CD4-positive, alpha-beta T cell (primary cell): ENCODE measurements at places on chromosomes 3 and 15.

GRCh38 chr15:85793641-85794597 is 806 bp downstream of the KLHL25 start:
- no peaks in the 10 kb centered on the region for H3K27me3 ChIP-seq
- peak overlapping the region; percentile 9 for H3K27ac ChIP-seq
- DNase-seq = peak; percentile 40
- no peaks in the 10 kb centered on the region for H3K36me3 ChIP-seq

DNA sequence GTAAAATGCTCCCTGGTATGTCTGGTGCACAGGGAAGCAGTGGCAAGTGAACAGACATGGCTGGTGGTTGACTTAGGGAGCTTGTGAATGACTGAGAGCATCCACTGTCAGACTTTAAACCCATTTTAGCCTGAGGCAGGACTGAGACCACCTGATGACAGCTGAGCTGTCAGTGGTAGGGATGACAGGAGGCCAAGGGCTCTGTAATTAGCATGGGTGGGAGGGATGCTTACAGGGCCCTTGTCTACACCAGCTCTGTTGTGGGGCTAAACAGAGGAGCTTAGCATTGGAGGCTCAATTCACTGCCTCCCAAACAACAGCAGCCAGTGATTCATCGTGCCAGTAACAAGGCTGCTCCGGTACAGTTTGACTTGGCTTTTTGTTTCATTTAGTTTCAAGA is 169.4 kb downstream of the CHST2 start:
- no peaks in the 10 kb centered on the region for H3K36me3 ChIP-seq
- no peaks in the 10 kb centered on the region for H3K27me3 ChIP-seq
- DNase-seq = no peak
- H3K4me3 ChIP-seq = no peak overlapping the region

DNA sequence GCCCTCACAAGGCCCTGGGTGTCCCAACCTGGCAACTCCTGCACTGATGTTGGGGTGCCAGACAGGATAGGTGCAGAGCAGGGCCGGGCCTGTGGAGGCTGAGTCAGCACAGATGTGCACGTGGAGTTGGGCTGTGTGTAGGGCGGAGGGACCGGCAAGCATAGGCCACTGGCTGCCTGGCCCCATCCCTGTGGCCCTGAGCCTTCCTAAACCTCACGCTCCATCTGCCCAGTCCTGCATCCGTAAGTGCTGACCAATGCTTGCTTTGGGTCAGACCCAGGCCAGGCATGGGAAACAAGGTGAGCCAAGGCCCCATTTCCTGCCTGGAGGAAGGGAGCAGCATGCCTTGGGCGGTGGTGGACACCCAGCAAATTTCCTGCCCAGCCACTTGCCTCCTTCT is 5.8 kb upstream of the IQSEC1 start:
- no peak overlapping the region for H3K27ac ChIP-seq
- H3K36me3 ChIP-seq = no peaks in the 10 kb centered on the region
- H3K4me3 ChIP-seq = no peak overlapping the region
- peaks cover 10% of the 10 kb centered on the region for H3K27me3 ChIP-seq
- DNase-seq = no peak
- peaks cover 3% of the 10 kb centered on the region for H3K4me1 ChIP-seq

DNA sequence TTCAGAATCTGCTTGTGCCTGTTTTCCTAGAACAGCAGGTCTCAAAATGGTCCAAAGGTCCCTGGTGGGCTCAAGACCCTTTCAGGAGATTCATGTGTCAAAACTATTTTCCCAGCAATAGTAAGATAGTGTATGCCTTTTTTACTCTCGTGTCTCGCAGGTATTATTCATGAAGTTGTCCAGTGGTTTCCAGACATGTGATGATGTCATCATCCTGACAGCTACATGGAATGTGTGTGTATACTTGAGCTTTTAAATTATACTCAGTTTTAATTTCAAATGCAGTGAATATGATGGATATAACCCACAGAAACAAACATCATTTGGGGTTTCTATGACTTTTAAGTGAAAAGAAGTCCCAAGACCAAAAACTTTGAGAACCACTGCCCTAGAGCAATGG is 288.6 kb downstream of the NTRK3 start:
- H3K36me3 ChIP-seq = no peaks in the 10 kb centered on the region
- no peak overlapping the region for H3K27ac ChIP-seq
- DNase-seq = no peak

DNA sequence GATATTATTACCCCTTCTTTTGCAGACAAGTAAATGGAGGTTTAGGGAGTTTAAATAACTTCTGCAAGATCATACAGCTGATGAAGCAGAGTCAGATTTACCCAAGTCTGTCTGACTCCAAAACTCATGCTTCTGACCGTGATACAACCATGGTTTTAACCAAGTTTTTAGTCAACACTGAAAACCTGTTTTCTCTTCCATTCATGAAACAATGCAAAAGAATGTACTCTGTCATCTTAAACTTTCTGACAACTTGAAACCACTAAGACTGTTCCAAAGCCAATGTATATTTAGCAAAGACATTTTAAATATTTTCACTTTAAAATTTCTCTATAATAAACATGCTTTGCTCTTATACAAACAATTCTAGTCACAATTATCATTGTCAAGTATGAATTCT is 77.0 kb upstream of the RBMS3 start:
- no peaks in the 10 kb centered on the region for H3K27me3 ChIP-seq
- no peak overlapping the region for H3K4me3 ChIP-seq
- H3K4me1 ChIP-seq = no peaks in the 10 kb centered on the region
- no peaks in the 10 kb centered on the region for H3K36me3 ChIP-seq
- H3K27ac ChIP-seq = no peak overlapping the region

DNA sequence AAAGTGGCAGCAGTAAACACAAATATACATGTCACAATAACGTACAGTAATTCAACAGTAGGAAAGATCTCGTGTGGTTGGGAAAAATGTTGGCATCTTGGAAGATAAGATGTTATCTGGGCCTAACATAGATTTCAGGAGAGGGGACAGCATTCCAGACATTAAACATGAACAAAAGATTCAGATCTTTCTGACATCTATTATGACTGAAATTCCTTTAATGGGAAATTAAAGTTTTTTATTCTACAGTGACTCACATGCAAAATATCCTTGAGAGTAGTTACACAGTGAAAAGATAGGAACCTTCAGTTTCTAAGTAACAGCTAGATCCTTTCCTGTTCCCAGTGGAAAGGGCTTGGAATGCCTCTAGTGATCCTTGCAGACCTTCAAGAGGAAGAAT is 9.2 kb downstream of the NDUFB5 start:
- peaks cover 18% of the 10 kb centered on the region for H3K36me3 ChIP-seq
- peaks cover 4% of the 10 kb centered on the region for H3K4me1 ChIP-seq
- no peak overlapping the region for H3K27ac ChIP-seq

- no peaks in the 10 kb centered on the region for H3K36me3 ChIP-seq
- DNase-seq = no peak
- peaks cover 14% of the 10 kb centered on the region for H3K4me1 ChIP-seq
- no peak overlapping the region for H3K27ac ChIP-seq
- H3K4me3 ChIP-seq = no peak overlapping the region
- no peaks in the 10 kb centered on the region for H3K27me3 ChIP-seq
Measured at GRCh38 chr15:66719471-66719870, 17.4 kb downstream of the SMAD6 start.

DNA sequence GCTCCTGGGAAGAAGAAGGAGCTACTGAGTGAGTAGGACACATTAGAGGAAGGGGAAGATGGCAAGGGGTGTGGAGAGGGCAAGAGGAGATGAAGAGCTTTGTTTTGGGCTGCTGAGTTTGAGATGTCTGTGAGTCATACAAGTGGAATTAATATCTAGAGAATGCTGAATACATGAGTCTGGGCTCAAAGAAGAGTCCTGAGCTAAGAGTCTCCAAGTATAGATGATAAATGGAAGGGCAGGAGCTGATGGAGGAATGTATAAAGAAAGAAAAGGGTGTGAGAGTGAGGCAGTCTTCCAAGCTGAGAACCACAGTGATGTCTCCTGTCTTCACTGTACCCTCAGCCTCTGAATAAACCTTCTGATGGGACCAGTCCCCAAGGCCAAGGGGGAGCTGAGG is 205.5 kb upstream of the MRPL3 start:
- no peak for DNase-seq
- H3K27me3 ChIP-seq = peaks cover 4% of the 10 kb centered on the region
- H3K4me3 ChIP-seq = no peak overlapping the region
- no peak overlapping the region for H3K27ac ChIP-seq

- peaks cover 38% of the 10 kb centered on the region for H3K4me1 ChIP-seq
- H3K27ac ChIP-seq = peak overlapping the region; percentile 38
- DNase-seq = no peak
- no peaks in the 10 kb centered on the region for H3K36me3 ChIP-seq
- no peaks in the 10 kb centered on the region for H3K27me3 ChIP-seq
Measured at GRCh38 chr15:63436341-63436740, 54.7 kb upstream of the CA12 start.

GRCh38 chr3:58520403-58521335 is 16.3 kb downstream of the ACOX2 start:
- no peaks in the 10 kb centered on the region for H3K27me3 ChIP-seq
- no peaks in the 10 kb centered on the region for H3K4me1 ChIP-seq
- no peaks in the 10 kb centered on the region for H3K36me3 ChIP-seq
- DNase-seq = no peak
- no peak overlapping the region for H3K27ac ChIP-seq

DNA sequence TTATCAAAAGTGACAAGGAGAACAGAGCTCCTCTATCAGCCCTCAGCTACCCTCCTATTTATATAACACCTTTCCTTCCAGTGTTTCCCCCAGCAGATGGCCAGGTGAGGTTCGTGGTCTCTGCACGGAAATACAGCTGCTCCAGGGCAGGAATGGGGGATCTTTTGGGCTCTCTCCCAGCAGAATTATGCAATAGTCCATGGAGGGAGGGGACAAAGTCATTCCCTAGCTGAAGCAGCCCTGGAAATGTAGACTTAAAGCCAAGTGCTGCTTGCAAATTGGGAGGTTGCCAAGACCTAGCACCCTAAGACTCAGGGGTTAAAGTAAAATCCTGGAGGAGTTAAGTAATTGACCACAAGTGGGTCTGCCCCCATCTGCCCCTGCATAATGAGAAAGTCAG is 256.3 kb downstream of the LRTM1 start:
- no peaks in the 10 kb centered on the region for H3K36me3 ChIP-seq
- no peaks in the 10 kb centered on the region for H3K4me1 ChIP-seq
- H3K27ac ChIP-seq = no peak overlapping the region
- no peak overlapping the region for H3K4me3 ChIP-seq
- DNase-seq = no peak
- H3K27me3 ChIP-seq = no peaks in the 10 kb centered on the region

DNA sequence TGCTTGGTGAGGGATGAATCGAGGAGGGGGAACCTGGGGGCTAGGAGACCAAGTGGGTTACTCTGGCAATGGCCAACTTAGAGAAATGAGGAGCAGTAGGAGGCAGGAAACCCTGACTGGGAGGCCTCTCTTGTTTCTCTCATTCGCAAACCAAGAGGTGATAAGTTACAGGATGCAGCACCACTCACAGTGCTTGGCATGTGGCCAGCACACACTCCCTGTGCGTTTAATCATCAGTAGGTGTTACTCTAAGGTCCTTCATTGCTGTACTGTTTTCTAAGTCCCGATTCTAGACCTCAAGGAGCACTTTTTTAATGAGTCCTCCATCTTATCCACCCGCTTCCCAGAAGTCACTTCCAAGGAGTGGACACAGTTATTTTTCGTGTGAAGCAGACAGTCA is 314.1 kb upstream of the TRIM42 start:
- H3K4me3 ChIP-seq = no peak overlapping the region
- no peaks in the 10 kb centered on the region for H3K36me3 ChIP-seq
- no peaks in the 10 kb centered on the region for H3K27me3 ChIP-seq
- H3K4me1 ChIP-seq = no peaks in the 10 kb centered on the region
- H3K27ac ChIP-seq = no peak overlapping the region
- DNase-seq = no peak

DNA sequence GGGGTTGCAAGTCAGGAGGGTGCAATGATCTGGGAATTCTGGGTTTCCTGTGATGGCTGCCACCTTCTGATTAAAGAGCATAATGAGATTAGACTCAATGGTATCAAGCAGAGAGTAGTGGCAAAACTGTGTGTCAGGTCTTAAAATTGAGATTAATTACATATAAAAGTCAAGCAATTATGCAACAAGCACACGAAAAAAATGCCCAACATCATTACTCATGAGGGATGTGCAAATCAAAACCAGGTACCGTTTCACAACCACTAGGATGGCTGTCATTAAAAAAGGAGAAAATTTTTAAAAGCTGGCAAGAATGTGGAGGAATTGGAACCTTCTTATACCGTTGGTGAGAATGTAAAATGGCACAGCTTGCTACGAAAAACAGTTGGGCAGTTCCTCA is 205.0 kb downstream of the OSBPL10 start:
- H3K36me3 ChIP-seq = no peaks in the 10 kb centered on the region
- H3K27ac ChIP-seq = no peak overlapping the region
- no peaks in the 10 kb centered on the region for H3K27me3 ChIP-seq
- H3K4me3 ChIP-seq = no peak overlapping the region
- H3K4me1 ChIP-seq = no peaks in the 10 kb centered on the region

DNA sequence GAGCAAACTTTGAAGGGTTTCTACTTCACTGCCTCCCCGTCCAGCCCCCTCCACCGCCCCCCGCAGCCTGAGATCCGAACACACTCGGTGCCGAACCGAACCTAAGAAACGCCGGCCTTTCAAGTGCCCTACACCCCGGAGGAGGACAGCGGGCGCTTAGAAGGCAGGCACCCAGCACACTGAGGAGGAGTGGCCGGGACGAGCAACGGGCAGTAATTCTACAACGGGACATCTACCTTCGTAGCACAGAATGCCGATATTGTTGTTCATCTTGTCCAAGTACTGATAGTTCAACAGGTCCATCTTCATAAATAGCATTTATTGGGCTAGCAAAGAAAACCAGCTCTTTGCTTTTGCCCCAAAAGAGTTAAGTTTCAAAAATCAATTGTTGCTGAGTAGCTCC is 513 bp downstream of the VGLL4 start:
- peak; percentile 43 for DNase-seq
- H3K27me3 ChIP-seq = no peaks in the 10 kb centered on the region
- peak overlapping the region; percentile 89 for H3K4me3 ChIP-seq
- H3K36me3 ChIP-seq = no peaks in the 10 kb centered on the region

GRCh38 chr15:100918690-100919480 is at the start of gene LRRK1:
LRRK1 (plus strand) TSS chr15:100919357; CDS start chr15:100924633, 5,276 bp downstream.
- H3K27ac ChIP-seq = no peak within 1 kb of the TSS
- H3K27me3 ChIP-seq = peaks cover 48% of the 10 kb centered on the region
- DNase-seq = no peak
- H3K4me1 ChIP-seq = peaks cover 18% of the 10 kb centered on the region
- H3K36me3 ChIP-seq = no peaks in the 10 kb centered on the region

- no peak for DNase-seq
- no peak overlapping the region for H3K27ac ChIP-seq
- H3K4me3 ChIP-seq = no peak overlapping the region
- no peaks in the 10 kb centered on the region for H3K36me3 ChIP-seq
- no peaks in the 10 kb centered on the region for H3K4me1 ChIP-seq
Measured at GRCh38 chr3:53729618-53730017, 116.6 kb downstream of the CHDH start.

DNA sequence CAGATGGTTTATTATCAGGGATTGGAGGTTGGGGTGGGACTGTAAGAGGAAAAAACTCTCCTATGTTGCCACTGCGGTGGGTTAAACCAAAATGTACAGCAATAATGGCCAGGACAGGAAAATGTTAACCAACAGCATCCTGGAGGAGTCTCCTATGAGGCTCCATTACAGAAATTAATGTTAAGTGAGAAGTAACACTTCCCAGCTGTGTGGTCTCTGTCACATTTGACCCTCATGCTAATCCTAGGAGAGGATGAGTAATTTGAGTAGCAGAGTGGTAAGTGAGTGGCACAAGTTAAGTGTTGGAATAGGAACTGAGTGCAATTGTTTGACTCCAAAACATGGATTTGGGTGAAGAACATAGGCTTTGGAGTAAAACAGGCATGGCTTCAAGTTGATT is 39.0 kb downstream of the ARHGEF3 start:
- H3K4me3 ChIP-seq = no peak overlapping the region
- no peak overlapping the region for H3K27ac ChIP-seq
- peaks cover 38% of the 10 kb centered on the region for H3K4me1 ChIP-seq
- H3K36me3 ChIP-seq = peaks cover 56% of the 10 kb centered on the region
